ENCODE measurements at places on chromosomes 6 and 20.

DNA sequence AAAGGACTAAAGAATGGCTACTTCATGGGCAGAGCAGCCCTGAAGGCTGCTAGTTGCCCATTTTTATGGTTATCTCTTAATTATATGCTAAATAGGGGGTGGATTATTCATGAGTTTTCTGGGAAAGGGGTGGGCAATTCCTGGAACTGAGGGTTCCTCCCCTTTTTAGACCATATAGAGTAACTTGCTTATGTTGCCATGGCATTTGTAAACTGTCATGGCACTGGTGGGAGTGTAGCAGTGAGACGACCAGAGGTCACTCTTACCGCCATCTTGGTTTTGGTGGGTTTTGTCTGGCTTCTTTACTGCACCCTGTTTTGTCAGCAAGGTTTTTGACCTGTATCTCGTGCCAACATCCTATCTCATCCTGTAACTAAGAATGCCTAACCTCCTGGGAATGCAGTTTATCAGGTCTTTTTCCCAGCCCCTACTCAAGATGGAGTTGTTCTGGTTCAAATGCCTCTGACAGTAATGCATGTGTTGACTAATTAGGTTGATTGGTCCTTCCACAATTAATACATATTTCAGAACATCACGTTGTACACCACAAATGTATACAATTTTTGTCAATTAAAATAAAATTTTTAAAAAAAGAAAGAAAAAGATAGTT, 139.5 kb downstream of the PDE7B start:
- DNase-seq, result no peak

DNA sequence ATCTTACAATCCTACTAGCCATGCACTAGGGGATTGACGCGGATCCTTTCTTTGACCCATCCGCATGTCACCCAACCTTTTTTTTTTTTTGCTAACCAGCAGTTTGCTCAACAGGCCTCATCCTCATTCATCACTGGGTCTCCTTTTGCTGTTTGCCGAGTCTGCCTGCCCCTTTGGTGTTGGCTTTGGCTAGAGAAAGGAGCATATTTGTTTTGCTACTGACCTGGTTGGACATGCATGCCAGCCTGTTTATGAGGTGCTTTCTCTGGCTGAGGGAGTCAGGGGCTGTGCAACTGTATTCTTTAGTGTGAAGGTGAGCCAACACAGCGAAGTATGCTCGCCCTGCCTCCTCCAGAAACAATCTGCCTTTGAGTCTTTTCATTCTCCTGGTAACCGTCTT, 40.2 kb downstream of the E2F3 start:
- no peak for DNase-seq

GRCh38 chr20:60202046-60202445, 243.8 kb downstream of the CDH26 start:
- DNase-seq, result no peak

DNA sequence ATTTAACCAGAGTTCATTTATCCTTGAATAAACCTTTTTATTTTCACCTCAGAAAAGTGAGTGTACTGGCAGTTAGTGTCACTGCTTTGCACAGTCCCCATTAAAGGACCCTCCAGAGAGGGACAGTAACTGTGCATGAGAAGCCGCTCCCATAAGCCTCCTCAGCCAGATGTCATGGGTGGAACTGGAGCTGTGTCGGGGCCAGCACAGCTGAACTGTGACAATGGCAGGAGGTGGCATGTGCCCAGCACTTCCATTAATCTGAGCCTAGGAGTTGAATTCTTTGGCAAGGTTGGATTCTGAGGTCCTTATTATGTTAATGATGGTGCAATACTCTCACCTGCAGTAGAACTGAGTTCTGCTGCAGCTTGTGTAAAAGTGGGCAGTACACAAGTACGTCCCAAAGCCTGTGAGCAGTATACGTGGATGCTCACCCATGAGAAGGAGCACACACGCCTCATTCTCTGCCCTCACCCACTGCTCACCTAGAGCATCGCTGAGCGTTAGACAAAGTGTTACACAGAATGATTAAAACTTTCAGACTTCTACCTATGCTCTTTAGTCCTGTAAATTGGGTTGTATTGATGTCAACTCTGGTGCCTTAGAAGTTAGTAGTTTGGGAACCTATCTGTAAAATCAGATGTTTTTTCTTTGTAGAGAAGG, 11.9 kb upstream of the CSE1L start:
- DNase-seq, result no peak

GRCh38 chr6:13421425-13422059, 65.9 kb downstream of the GFOD1 start:
- DNase-seq, result no peak

DNA sequence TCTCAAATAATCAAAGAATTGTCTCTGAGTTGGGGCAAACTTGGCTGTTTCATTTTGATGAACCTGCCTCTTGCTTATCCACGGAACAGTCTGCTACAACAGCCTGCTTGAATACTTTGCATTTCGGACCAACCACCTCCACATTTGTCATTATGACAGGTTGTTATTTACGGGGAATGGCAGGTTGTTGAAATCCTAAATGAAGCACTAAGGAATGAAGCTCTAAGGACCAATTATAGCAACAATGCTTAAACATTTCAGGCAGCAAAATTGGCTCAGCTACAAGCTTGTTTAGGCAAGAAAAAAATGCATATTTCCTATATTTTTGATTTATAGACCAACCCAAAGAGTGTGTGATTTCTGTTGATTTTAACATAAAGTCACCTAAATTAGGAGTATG, 84.5 kb downstream of the MAP3K7 start:
- no peak for DNase-seq

DNA sequence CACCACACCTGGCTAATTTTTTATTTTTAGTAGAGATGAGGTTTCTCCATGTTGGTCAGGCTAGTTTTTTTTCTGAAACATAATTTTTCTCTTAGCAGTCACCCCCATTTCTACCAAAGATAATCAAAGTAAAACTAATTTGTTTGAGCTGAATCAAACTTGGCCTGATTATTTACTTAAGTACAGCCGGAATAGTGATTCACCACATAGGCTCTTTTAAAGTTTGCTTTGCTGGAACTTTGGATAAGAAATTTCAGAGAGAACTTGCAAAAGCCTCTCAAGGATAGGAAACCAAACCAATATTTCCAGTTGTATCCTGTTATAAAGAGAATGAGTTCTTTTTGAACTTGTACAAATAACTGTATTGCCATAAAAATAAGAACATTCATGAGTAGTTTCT, 105.0 kb upstream of the SYNCRIP start:
- DNase-seq, result no peak

DNA sequence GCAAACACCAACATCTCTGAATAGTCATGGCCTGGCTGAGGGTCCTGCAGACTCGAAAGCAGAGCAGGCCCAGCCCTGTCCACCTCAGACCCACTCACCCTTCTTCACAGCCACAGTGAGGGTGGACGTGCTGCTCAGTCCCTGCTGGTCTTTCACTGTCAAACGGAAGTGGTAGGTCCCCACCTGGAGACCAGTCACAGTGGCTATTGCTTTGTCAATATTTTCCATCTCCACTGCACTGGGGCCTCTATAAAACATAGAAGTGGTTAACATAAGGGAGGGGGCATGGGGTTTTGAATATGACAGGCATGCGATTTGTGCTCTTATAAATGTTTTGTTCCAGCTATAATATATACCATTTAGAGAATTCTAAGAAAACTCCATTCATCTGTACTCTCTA, 73.9 kb downstream of the ALDH5A1 start:
- DNase-seq, result no peak

DNA sequence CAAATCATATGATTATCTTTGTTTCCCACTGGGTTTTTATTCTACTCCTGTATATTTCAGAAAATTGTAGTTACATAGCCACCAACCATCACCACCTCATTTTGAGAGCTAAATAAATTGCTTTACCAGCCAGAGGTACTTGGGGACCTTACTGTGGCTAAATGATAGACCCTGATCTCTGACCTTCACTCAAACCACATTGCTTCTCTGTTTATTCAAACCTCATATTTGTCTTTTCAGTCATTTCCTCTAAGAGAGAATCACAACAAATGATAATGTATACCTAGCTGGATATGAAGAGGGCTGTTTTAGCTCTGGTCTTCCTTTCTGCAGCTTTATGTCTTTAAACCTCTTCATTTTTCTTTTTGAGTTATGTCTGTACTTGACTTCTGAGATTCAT, 142.8 kb downstream of the ADGB start:
- no peak for DNase-seq

DNA sequence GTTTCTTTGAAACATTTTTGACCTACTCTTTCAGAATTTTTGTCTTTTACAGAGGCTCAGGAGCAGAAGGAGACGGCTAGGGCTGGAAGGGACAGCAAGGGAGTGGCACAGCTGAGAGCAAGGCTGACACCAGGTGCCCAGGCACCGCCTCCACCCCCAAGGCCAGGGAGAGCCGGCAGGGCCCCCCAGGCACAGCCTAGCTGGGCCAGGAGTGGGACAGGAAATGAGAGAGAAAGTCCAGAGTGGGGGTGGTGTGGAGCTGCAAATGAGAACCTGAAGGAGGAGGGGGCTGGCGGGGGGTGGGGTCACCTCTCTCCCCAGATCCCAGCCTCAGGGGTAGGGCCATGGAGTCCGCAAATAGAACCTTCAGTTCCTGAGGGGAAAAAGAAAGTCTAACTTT, 236.7 kb downstream of the CDC5L start:
- DNase-seq, result no peak

DNA sequence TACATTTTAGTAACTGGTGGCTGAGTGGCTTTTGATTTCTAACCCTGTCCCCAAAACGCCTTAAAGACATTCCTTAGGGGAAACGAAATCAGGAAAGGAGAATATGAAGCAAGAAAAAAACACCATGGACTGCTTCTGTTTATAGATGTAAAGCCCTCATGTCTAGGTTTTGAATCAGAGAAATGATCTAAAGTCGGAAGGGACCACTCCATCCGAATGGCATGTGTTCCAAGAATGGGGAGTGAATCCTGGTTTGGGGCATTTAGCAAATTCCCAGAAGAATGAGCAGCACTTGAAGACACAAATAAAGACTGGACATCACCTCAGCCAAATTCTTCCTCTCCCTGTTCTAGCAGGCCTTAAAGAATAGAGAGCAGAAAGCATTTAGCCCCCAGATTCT, 65.6 kb downstream of the CAP2 start:
- no peak for DNase-seq

GRCh38 chr6:127854009-127854408, 46.8 kb downstream of the THEMIS start:
- DNase-seq, result no peak

- no peak for DNase-seq
These were observed 7.8 kb upstream of the MRPS18A start for GRCh38 chr6:43695215-43695966.

GRCh38 chr6:138229663-138230179, 11.4 kb upstream of the PBOV1 start:
- DNase-seq, result no peak

GRCh38 chr6:169774347-169774746, 22.9 kb downstream of the ERMARD start:
- no peak for DNase-seq

DNA sequence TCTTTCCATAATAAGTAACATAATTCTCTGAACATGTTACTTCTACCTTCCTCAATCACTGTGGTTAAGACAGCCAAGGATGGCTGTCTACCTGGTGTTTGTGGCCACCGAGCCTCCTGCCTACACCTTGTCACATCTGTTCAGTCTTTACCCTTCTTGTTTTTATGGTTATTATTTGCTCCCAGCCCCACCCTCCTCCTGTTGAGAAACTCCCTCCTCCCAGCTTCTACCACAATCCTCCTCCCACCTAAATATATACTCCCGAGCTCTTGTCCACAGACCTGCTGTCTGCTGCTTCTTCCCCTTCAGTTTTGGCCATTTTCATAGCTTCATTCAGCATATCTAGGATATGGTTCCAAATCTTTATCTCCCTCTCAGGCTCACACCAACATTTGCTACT, 35.7 kb upstream of the GABRR1 start:
- peak; percentile 24 for DNase-seq

DNA sequence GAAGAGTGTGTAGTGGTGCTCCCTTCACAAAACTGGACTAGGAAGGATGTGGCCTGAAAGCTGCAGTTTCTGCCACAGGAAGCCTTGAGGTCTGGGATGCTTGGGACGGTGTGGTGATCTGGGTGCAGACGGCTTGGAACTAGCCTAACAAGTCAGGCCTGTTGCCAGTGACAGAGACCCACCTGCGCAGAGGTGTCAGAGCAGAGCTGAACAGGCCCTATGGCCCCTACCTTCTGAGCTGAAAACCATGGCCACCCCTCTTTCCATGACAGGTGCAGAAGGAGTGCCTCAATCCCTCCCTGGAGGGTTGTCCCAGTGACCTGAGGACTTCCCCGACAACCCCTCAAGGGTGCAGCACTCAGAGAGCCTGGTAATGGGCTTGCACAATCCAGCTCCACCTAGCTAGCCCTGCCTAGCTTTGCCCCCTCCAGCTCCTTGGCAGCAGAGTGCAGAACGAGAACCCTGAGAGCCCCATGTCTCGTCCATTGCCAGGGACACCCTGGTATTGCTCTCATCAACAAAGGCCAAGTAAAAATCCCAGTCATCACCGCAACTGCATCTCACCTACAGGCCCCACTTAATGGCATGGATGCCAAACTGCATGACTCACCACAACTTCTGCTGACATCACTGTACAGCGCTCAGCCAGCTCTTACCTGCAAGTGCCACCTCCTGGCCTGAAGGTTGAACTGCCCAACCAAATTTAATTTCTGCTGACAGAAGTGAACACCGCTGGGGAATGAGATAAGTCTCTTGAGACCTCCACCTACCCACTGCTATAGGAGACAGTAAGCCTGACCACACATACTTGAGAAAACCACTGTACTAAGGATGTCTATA, 563.1 kb downstream of the TFAP2A start:
- no peak for DNase-seq

GRCh38 chr6:134512981-134513391, 195.1 kb upstream of the SGK1 start:
- peak; percentile 66 for DNase-seq
